SJSA1 (cell line): ENCODE measurements at places on chromosomes 5 and 9. TPM values are rescaled to one million over a fixed set of nuclear protein-coding genes. Genes with fewer than 3 reads are reported as not detected.

DNA sequence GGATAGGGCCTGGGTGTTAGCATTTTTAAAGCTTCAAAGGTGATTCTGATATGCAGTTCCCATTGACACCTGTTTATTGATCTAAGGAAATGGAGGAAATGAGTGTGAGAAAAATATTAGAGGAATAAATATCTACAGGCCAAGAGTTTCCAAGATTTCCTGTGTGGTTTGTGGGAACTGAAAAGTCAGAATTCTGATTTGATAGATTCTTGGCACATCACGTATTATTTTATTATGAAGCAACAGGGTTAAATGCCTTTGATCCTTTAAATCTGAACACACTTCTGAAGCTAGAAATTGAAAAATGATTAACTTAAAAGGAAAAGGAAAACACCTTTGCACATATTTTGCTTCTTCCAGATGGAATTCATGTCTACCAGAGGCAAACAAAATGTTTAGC is 113.7 kb downstream of the CD180 start:
- no peak for DNase-seq

DNA sequence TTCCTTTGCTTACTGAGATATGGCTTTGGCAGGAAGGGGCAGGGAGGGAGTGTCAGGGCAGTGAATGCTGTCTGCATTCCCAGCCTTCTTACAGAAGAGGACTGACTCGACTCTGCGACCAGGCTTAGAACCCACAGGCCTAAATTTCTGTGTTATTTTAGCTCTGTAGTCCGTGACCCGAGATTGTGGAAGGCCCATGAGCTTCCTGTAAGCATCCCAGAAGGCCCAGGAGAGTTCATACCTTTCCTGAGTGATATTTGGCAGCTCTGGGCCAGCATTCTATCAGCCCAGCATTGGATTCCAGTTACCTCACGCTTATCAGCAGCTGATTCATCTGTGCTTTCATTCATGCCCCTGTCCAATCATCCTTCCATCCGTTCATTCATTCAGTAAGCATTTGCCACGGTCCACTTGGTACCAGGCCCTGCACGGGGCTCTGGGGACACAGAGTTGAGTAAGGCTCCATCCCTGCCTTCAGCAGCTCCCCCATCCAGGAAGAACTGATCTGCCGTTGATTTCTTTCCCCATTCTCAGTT is 28.2 kb upstream of the RPL26L1 start:
- DNase-seq, result peak; percentile 81

GRCh38 chr9:123617952-123618678 is 262.1 kb downstream of the CRB2 start:
- no peak for DNase-seq

GRCh38 chr9:125513668-125514413 is 193.2 kb downstream of the MAPKAP1 start:
- peak; percentile 63 for DNase-seq

- no peak for DNase-seq
Measured at GRCh38 chr9:96021551-96022444, 146.3 kb downstream of the ERCC6L2 start.

- DNase-seq, result peak; percentile 93
Measured at GRCh38 chr5:134555890-134556311, 30.4 kb downstream of the JADE2 start.

- DNase-seq, result no peak
Measured at GRCh38 chr5:73286896-73287295, 113.9 kb downstream of the TMEM174 start.

PPWD1 gene
- 35.7 and 44.4 TPM in 2 replicates for total RNA-seq

PCA3 gene
- not detected in 2 replicates for total RNA-seq
